ENCODE measurements at places on chromosomes 11 and 22.

GRCh38 chr11:110110854-110111253, 17.7 kb downstream of the ZC3H12C start:
- DNase-seq = no peak

DNA sequence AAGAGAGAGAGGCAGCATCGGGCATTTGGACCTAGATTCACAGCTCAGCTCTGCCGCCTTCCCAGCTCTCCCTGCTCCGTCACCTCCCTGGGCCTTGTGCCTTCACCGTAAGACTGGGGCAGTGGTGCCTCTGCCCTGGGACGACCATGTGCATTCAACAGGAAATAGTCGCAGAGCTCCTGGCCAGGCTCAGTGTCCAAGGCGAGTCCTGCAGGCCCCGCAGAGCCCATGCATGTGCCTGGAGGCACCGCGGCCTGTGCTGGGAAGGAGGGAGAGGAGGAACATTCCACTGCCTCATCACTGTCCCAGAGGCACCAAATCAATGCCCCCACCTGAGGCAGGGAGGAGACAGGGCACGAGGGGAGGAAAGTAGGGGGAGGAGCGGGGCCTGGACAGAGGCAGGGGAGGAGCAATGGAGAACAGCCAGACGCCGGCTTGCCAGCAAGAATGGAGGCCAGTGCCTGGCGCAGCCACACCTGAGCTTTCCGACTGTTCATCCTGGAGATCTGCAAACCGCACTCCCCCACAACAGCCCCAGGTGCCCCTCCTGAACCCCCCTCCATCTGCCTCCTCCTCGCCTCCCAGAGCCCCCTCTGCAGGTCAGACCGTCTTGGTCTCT, 74.4 kb upstream of the PRR5 start:
- DNase-seq = no peak

GRCh38 chr22:17695986-17696385, 57.4 kb downstream of the BCL2L13 start:
- DNase-seq = no peak

DNA sequence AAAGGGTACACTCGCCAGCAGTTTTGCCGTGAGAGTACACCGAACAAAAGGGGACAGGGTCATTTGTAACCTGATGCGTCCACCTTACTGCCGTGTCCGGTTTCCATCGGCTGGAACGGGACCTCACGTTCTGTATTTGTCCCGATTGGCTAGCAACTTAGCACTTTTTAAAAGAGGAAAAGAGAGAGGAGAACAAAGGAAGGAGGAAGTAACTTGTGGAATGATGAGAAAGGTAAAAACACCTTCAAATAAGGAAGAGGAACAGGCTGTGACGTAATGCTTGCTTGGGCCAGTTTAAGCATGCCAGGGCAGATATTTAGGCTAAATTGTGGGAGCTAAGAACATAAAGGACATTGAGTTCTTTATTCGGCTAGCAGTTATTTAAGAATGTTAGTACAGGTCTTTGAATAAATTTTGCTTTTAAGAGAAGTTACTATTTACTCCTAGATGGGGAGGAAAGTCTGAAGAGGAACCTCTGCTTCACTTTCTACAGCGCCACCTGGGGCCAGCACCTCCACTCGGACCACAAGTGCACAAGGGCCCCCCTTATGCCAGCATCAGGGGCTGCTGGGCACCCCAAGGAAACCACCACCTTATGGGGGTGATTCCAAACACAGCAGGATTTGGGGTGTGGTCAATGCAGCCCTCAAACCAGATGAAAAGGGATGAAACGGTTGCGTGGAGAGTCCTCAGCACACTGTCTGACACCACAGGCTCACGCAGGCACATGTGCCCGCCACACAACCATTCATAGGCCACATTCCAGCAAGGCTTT, 5.8 kb downstream of the ARSA start:
- DNase-seq = no peak

GRCh38 chr11:45411228-45411946, 125.2 kb upstream of the SYT13 start:
- DNase-seq = no peak

DNA sequence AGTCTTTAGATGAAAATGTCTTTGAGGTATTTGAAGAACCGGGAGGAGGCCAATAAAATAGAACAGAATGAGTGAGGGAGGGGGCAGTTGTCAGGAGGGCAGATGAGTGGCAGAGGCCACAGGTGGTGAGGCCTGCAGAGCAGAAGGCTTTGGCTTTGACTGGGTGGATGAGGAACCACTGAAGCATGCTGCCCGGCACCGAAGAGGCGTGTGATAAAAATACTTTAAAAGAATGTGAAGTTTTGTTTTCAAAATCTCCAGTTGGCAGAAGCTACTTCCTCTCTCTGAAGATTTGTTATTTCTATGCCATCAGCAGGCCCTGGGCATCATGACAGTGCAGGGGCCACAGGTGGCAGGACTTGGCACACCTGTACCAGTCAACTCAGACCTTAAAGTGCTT, 6.3 kb downstream of the MS4A12 start:
- DNase-seq = no peak

- DNase-seq = no peak
These were observed 17.8 kb downstream of the FRMD8 start for GRCh38 chr11:65404210-65404609.

- no peak for DNase-seq
These were observed 30.8 kb downstream of the ST14 start for GRCh38 chr11:130190371-130190881.

DNA sequence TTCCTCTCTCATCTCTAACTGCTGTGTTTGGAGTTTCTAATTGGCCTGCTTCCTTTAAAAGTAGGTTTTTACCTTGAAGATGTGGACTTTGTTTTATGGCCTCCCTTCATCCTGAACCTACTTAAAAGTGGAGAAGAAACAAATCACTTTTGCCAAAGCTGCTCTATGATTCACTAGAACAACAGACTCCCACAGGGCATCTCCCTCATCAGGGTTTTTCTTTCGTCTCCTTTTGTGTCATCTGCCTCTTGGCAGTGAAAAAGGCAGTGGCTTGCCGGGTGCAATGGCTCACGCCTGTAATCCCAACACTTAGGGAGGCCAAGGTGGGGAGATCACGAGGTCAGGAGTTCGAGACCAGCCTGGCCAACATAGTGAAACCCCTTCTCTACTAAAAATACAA, 186.6 kb upstream of the MTNR1B start:
- DNase-seq = no peak

- DNase-seq = no peak
These were observed 20.9 kb downstream of the PARVG start for GRCh38 chr22:44201665-44202064.

DNA sequence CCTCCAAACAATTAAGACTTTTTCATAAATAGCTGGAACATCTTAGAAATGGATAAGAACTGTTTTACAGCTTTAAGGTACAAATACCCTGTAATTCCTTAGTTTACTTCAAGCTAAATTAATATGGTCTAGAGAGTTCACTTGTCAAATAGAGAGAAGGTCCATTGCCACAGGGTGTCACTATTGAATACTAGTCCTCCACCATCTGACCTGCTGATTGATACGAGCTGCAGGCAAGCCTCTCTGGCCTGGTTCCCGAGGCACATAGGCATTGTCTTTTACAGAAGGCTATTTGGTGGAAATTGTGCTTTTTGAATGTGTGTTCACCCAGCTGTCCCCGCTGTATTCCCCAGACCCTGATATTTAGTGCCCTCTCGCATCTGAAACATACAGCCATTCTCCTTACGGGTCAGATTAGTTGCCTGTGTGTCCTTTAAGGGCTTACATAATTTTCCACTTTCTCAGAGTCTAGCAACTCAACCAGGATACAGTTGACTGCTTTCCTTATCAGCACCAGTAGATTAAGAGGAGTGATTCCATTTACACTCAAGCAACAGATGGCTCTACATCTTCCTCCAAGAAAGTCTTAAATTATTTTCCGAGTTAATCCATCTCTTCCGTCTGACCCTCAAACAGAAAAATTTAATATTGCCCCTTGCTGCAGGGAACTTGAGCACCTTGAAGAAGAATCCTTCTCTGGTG, 788.8 kb upstream of the FAT3 start:
- DNase-seq = no peak

DNA sequence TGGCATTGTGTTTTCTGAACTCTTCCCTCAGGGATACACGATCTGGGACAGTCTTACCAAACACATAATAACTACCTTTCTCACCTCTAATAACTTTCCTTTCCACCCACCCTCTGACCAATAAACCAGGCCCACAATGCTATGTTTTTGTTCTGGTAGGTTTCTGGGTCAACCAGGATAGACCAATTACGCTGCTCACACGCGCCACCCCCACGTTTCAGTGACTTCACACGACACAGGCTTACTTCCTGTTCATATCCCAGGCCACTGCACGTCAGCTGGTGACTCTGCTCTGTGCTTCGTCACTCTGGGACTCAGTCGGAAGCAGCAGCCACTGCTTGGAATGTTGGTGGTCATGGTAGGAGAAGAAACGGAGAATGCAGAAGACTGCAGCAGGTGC, 2.5 kb downstream of the KRTAP5-4 start:
- peak; percentile 24 for DNase-seq

GRCh38 chr11:69651834-69652620, 11.1 kb downstream of the CCND1 start:
- DNase-seq = no peak

GRCh38 chr22:46055911-46056545, 79.1 kb upstream of the WNT7B start:
- DNase-seq = peak; percentile 76

DNA sequence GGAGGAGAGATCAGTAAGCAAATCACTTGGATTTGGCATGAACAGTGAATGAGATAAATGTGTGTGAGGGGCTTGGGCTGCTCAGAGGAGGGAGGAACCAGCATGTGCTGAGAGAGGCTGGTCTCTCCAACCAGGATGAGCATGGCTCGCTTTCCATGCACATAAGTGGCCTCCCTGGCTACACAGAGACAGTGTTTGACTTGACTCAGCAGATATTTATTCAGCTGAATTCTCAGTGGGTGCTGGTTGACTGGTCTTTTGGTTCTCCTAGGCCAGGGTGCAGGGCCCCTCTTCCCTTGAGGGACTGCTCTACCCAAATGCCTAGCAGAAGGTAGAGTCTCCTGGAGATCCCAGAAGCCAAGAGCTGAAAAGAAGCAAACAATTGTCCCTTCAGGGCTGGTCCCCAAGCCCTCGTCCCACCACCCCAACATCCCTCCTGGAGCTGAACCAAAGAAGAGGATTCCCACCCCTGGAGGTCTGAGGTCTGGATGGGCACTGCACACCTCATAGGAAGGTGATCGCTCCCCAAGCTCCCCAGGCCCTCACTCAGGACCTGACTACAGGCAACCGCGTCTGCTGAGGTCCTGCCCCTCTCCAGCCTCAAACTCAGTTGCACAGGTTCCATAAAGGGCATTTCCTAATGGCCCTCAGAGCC, 3.3 kb upstream of the TRIM29 start:
- no peak for DNase-seq

DNA sequence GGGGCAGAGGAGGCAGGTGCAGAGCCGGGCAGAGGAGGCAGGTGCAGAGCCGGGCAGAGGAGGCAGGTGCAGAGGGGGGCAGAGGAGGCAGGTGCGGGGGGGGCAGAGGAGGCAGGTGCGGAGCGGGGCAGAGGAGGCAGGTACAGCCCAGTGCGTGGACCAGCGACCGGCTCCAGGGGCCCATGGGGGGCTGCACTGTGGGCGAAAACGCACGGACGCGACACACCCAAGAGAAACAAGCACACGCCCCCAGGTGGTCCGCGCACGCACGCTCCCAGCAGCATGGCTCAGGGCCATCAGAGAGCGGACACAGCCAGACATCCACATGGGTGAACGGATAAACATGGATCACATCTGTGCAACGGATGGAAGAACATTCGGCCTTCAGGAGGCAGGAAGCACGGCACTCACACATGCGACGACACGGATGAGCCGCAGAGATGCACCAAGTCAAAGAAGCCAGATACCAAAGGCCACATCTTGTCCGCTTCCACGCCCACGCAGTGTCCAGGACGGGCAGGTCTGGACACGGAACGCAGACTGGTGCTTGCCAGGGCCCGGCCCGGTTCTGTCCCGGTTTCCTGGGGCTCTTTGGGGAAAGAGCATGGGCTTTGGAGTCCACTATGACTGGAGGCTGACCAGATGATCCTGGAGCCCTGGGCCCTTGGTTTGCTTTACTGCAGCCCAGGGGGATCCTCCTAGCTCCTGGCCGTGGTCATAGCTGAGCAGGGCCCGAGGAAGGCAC, 21.8 kb downstream of the OSBPL5 start:
- DNase-seq = no peak

- no peak for DNase-seq
These were observed 121.4 kb upstream of the CD82 start for GRCh38 chr11:44443836-44444769.

DNA sequence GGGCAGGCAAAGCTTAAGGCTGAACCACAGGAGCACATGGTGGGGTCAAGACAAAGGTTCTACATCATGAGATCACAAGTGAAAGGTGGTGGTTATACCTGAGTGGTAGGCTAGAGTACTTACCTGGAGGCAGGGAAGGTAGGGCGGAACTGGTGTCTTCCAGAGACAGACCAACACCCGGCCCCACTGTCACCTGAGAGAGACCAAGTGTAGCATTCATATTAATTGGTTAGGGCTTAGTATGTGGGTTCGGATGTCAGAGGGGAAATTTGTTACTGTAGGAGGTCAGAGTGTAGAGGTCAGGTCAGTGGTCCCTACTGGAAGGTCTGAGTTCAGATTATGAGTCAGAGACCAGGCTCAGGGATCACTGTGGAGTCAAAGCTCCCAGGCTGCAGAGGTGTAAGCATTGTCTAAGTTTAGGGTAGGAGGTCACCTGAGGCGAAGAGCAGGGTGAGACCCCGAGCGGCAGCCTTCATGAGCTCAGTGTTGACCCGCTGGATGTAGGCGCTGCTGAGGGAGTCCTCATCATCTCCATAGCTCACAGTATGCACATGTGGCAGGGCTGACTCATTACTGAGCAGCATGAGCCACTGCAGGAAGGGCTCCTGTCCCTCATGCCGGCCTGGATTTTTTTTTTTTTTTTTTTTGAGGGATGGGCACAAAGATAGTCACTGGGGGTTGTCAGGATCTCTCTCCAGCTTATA, 3.2 kb downstream of the TPP1 start:
- no peak for DNase-seq

- peak; percentile 74 for DNase-seq
These were observed 28.0 kb downstream of the MOB2 start for GRCh38 chr11:1458340-1459218.

DNA sequence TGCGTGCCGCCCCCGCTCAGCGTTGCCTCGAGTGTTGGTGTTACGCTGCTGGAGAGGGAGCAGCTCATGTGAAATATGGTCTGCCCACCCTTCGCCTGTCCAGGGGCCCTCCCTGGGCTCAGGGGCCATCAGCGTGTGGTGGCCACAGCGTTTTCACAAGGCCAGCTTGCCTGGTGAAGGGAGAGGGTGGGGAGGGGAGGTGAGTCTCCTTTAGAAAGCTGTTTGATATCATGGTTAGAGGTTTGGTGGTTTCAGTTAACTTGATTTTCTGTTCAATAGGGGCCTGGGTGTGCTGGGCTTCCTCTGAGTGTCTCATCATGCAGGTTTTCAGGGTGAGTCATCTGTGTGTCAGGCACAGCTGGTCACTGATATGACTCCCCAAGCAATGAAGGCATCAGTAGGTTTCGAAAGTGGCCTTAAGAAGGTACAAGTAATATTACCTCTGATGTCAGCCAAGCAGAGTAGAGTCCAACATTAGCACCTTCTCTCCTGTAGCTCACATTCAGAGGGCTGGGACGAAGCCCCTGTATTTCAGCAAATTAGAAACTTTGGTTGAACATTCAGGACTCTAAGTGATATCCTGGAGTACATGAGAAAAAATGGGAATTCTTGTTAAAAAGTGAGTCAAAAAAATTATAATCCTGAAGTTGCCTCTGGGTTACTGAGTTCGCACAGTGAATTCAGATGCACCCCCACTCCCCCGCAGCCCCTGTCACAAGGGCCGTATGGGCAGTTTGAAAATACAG, 172.5 kb downstream of the TBC1D22A start:
- no peak for DNase-seq
